ENCODE measurements at places on chromosomes 16 and 17. TPM values are rescaled to one million over a fixed set of nuclear protein-coding genes. Genes with fewer than 3 reads are reported as not detected.

KRT222 gene
- not detected for total RNA-seq

MLLT6 gene
- total RNA-seq: 96.1 TPM

- no peak for DNase-seq
- H3K4me1 ChIP-seq: peaks cover 12% of the 10 kb centered on the region
- no peak overlapping the region for H3K4me3 ChIP-seq
- no peak overlapping the region for H3K27ac ChIP-seq
- no peaks in the 10 kb centered on the region for H3K27me3 ChIP-seq
- H3K36me3 ChIP-seq: no peaks in the 10 kb centered on the region
Observed at GRCh38 chr17:41520821-41521521, 2.3 kb upstream of the KRT15 start.

DNA sequence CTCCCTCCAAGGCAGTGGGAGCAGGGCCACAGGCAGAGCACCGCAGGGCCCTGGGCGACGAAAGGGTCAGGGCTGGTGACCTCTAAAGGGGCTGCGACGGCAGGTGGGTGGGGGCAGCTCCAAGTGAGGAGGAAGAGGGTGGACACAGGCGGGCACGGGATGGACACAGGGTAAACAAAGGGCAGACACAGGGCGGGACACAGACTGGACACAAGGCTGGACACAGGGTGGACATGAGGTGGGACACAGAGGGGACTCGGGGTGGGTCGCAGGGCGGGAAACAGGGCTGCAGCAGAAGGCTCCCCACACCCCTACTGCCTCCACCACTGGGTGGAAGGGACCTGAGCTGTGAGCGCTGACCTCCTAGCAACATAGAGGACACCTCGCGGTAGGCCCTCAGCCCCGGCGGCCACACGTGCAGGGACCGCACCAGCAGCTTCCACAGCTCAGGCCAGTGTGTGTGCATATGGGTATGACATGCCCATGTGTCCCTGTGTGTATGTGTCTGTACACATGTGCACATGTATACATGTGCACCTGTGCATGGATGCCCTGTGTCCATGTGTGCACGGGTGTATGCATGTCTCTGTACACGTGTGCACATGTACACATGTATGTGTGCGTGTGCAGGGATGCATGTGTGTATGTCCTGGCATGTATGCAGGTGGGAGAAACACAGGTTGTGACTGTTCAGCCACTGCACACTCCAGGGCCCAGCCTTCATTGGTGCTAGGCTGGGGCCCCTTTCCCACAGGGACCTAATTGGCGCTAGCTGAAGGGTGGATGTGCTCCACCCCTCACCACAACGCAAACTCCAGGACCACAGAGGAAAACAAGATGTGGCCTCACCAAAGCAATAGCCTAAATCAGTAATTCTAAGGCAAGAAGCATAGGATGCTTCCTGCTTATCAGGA, 7.6 kb downstream of the LMF1 start:
- no peaks in the 10 kb centered on the region for H3K27me3 ChIP-seq
- peak overlapping the region; percentile 12 for H3K27ac ChIP-seq
- peaks cover 20% of the 10 kb centered on the region for H3K36me3 ChIP-seq
- H3K4me1 ChIP-seq: peaks cover 13% of the 10 kb centered on the region
- DNase-seq: no peak

GRCh38 chr17:56096026-56096810, 57.1 kb upstream of the ANKFN1 start:
- no peak overlapping the region for H3K4me3 ChIP-seq
- H3K27ac ChIP-seq: no peak overlapping the region
- H3K36me3 ChIP-seq: no peaks in the 10 kb centered on the region
- no peak for DNase-seq
- no peaks in the 10 kb centered on the region for H3K4me1 ChIP-seq

DNA sequence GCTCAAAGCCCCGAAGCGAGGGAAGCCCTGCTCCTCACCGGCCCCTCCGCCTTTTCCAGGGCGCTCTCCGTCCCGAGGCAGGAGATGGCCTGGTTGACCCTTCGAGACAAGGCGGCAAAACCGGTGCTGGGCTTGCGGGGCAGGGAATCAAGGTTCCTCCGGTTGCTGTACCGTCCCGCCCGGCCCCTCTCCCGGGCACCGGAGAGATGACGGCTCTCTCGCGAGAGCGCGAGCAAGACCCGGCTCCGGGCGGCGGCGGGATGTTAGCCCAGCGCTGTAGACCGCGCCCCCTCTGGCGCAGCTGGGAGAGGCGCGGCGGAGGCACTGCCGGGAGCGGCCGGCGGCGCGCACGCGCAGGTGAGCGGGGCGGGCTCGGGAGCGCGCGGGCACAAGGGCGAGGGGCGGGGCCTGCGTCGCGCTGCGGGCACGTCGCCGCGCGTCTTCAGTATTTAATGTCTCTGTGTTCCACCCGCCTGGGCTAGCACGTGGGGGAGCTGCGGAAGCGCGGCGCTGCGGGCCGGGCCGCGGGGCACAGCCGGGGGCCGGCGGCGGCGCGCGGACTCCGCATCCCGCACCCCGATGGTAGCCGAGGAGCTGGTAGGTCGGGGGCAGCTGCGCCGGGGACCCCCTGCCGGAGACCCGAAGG, at the start of gene AKAP1:
Gene AKAP1, plus strand, starts transcription at position 445 of the 646 bp plus-strand sequence. CDS start 20,219 bp downstream, outside the sequence.
- no peaks in the 10 kb centered on the region for H3K36me3 ChIP-seq
- H3K4me1 ChIP-seq: peaks cover 9% of the 10 kb centered on the region
- DNase-seq: peak; percentile 99
- H3K27ac ChIP-seq: peak within 1 kb of the TSS; percentile 94
- H3K4me3 ChIP-seq: peak within 1 kb of the TSS; percentile 86

GCGR gene
- total RNA-seq: not detected

C1QTNF8 gene
- not detected for total RNA-seq

DNA sequence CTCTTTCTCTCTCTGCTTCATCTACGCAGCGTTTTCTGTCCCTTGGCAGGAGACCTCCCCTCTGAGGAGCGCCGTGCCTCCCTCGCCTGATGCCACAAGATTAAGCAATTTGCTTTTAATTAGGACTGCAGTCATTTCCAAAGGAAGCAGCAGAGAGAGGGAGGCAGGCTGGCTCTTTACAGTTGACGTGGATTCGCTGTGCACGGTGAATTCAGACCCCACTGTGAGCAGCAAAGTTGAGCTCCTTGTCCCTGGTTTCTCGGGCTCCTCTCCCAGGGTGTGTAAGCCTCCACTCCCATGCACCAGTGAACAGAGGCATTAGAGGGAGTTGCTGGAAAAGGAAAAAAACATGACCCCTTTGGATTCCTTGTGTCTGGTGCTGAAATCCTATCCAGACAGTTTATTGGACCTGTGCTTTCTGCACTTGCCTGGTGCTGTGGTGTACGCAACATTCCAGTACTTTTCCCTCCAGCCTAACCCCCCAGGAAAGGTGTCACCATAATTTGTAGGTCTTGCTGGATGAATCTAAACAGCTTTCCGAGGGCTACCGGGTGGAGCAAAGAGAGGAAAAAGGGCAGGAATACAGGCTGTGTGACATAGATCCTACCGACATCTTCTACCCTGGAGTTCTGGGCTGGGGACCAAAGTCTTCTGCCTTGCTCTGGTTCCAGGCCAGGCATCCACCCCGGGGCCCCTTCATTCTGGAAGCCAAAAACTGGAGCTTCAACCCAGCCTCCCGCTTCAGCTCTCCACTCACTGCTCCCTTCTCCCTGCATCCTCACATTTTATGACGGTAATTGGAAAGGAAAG, 171.0 kb downstream of the MAF start:
- H3K27ac ChIP-seq: no peak overlapping the region
- DNase-seq: no peak
- H3K27me3 ChIP-seq: peaks cover 5% of the 10 kb centered on the region
- H3K36me3 ChIP-seq: no peaks in the 10 kb centered on the region

DNA sequence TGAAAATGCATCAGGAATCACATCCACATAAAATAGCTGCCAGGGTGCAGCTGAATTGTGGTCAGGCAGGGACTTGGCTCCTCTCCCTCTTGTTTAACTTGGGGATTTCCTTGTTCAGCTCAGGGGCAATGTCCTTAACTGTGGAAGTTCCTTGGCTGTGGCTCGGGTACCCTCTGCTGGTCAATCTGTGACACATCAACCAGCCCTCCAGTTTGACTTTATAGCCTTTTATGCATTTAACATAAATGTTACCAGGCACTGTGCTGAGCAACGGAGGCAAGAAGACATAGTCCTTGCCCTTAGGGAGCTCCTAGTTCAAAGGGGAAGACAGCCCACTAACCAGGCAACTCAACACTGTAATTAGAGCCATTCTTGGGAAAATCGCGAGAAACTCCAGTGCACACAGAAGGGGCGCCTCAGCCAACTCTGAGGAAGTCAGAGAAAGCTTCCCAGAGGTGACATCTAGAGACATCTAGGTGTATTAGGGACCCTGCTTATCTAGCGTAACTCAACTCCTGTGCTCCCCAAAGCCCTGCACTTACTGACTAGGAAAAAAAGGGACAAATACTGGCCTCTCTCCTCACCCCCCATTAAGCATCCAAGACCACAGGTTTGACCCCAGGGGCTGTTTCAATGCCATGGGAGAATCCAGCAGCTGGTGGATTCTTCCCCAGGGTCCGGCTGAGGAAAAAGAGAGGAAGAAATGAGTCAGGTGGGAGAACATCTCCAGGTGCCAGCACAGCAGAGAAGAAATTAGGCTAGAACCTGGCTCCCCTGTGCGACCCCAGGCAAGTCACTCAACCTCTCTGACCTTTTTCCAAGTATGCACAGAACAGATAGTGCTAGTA, 17.3 kb upstream of the EEF2K start:
- peaks cover 24% of the 10 kb centered on the region for H3K4me1 ChIP-seq
- peaks cover 3% of the 10 kb centered on the region for H3K27me3 ChIP-seq
- no peak overlapping the region for H3K27ac ChIP-seq
- no peaks in the 10 kb centered on the region for H3K36me3 ChIP-seq

GRCh38 chr17:50144845-50145531, 5.5 kb downstream of the PPP1R9B start:
- H3K27me3 ChIP-seq: no peaks in the 10 kb centered on the region
- H3K4me3 ChIP-seq: peak overlapping the region; percentile 91
- H3K36me3 ChIP-seq: peaks cover 51% of the 10 kb centered on the region
- no peak for DNase-seq

EVPLL gene
- not detected for total RNA-seq

DNA sequence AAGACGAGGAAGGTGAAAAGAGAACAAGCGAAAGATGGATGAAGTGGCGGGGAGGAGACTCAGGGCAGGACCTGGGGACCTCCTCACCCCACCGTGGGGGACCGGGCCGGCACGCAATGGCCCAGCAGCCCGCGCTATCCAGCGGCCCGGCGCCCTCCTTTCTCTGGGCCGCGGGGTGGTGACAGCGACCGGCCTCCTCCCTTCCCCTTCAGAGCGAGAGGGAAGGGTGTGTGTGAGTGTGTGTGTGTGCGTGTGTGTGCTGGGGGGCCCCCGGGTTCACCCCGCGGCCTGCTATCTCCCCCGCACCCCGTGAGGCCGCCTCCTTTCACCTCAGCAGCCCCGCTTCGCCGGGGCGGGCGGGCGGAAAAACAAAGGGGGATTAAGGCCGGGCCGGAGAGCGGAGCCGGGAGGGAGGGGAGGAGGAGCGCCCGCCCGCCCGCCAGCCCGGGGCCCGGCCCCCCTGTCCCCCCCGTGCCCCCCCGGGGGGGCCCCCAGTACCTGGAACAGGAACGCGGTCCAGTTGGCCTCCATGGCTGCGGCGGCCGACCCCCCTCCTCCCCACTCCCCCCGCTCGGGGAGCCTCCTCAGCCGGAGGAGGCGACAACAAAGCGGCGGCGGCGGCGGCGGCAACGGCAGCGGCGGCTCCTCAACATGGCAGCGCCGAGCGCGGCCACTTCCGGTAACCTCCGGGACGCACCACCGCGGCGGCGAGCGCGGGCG, at the start of gene VEZF1:
Gene VEZF1, minus strand, starts transcription at position 674 of the 720 bp plus-strand sequence. Its CDS starts 143 bp downstream, at position 531.
- peak within 1 kb of the TSS; percentile 94 for H3K27ac ChIP-seq
- H3K4me3 ChIP-seq: peak within 1 kb of the TSS; percentile 83
- H3K27me3 ChIP-seq: no peaks in the 10 kb centered on the region
- no peak for DNase-seq
- H3K36me3 ChIP-seq: peaks cover 3% of the 10 kb centered on the region
- H3K4me1 ChIP-seq: peaks cover 63% of the 10 kb centered on the region

GRCh38 chr17:45334701-45335677, 18.2 kb upstream of the MAP3K14 start:
- H3K27me3 ChIP-seq: no peaks in the 10 kb centered on the region
- no peaks in the 10 kb centered on the region for H3K36me3 ChIP-seq
- H3K4me1 ChIP-seq: peaks cover 26% of the 10 kb centered on the region
- DNase-seq: no peak
- H3K4me3 ChIP-seq: no peak overlapping the region

- peaks cover 8% of the 10 kb centered on the region for H3K36me3 ChIP-seq
- peak overlapping the region; percentile 43 for H3K27ac ChIP-seq
- DNase-seq: no peak
Observed at GRCh38 chr16:78390508-78391324, 291.3 kb downstream of the WWOX start.

- no peak overlapping the region for H3K4me3 ChIP-seq
- H3K36me3 ChIP-seq: peaks cover 28% of the 10 kb centered on the region
- no peaks in the 10 kb centered on the region for H3K27me3 ChIP-seq
- H3K4me1 ChIP-seq: peaks cover 14% of the 10 kb centered on the region
Observed at GRCh38 chr17:29664743-29665480, 42.2 kb upstream of the CORO6 start.

DNA sequence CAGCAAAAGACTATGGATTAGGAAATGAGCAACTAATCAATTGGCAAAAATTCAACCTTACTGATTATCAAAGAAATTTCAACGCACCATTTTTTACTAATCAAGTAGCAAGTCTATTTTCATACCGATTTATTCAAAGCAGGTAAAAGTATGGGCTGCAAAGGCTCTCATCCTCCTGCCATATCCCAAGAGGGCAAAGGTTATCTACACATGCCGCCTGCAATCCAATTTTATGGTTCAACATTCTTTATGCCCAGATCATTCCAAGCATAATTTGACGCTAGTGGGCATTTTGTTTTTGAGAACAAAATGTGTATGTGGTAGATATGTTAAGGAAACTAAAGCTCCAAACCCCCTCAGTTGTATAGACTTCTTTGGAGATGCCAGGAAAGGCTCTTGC, 270.6 kb downstream of the MAF start:
- H3K27ac ChIP-seq: no peak overlapping the region
- no peaks in the 10 kb centered on the region for H3K36me3 ChIP-seq
- no peak overlapping the region for H3K4me3 ChIP-seq

DNA sequence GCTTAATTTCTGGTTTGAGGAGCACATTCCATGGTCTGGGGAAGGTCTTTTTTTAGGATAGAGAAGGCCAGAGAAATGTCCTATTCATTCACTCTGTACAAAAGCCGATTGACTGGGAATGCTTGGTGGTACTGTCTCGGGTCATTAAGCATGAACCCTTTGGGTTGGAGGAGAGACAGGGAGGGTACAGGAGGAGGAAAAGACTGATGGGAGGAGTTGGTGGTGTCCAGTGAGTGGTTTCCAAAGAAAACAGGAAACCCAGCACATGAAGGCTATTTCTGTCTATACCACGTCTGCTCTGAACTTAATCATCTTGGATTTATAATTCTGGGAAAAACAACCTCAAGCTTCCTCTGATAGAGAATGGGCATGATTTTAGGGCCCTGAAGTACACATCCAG, 111.9 kb downstream of the XYLT1 start:
- no peak overlapping the region for H3K27ac ChIP-seq
- no peak overlapping the region for H3K4me3 ChIP-seq
- H3K4me1 ChIP-seq: peaks cover 17% of the 10 kb centered on the region
- H3K27me3 ChIP-seq: no peaks in the 10 kb centered on the region

CFAP97D1 gene
- total RNA-seq: not detected

RNU2-1 gene
- total RNA-seq: 5,011 TPM

GRCh38 chr17:75489511-75489955, 25.8 kb downstream of the CASKIN2 start:
- H3K4me3 ChIP-seq: no peak overlapping the region
- no peak for DNase-seq
- peaks cover 10% of the 10 kb centered on the region for H3K4me1 ChIP-seq

- H3K4me1 ChIP-seq: no peaks in the 10 kb centered on the region
- H3K27me3 ChIP-seq: no peaks in the 10 kb centered on the region
- H3K4me3 ChIP-seq: no peak overlapping the region
- no peak overlapping the region for H3K27ac ChIP-seq
Observed at GRCh38 chr16:47949276-47949675, 206.5 kb downstream of the ABCC12 start.

KRT34 gene
- total RNA-seq: not detected

PRR35 gene
- total RNA-seq: not detected

Measured in osteocyte (in vitro differentiated cells).